Metanephros (tissue), 2 donors: ENCODE measurements at places on chromosomes 3 and 15. TPM values are rescaled to one million over a fixed set of nuclear protein-coding genes. Genes with fewer than 3 reads are reported as not detected.

Gene RASL12
- total RNA-seq = 12.6 TPM

Gene SLC6A11
- not detected for total RNA-seq

Gene ZNF502
- 8.0 TPM for total RNA-seq

Gene ARGFX
- not detected for total RNA-seq

Gene OIP5
- 6.4 TPM for total RNA-seq

Gene C3orf22
- 0.12 TPM for total RNA-seq

Gene ANKDD1A
- total RNA-seq = 6.9 TPM
